NAMALWA (cell line): ENCODE measurements at places on chromosomes 16 and 17.

- DNase-seq = no peak
Measured at GRCh38 chr17:76336756-76337412, 16.8 kb downstream of the PRPSAP1 start.

GRCh38 chr16:23245268-23245667 is 56.8 kb upstream of the SCNN1B start:
- DNase-seq = no peak

GRCh38 chr17:29252101-29252791 is 5.6 kb downstream of the CRYBA1 start:
- DNase-seq = peak; percentile 73

DNA sequence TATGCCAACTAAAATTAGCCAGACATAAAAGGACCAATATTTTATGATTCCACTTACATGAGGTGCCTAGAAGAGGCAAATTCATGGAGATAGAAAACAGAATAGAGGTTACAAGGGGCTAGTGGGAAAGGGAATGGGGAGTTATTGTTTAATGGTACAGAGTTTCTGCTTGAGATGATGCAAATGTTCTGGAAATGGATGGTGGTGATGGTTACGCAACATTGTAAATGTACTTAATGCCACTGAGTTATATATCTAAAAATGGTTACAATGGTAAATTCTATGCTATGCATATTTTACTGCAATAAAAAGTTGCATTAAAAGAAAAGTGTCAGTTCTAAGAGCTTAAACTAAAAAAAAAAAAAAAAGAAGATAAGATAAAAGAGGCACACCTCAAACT is 17.9 kb downstream of the MT1X start:
- no peak for DNase-seq

GRCh38 chr17:28097901-28098300 is 55.4 kb downstream of the NLK start:
- DNase-seq = peak; percentile 44

- DNase-seq = no peak
Measured at GRCh38 chr17:15122857-15123256, 142.3 kb downstream of the PMP22 start.

- DNase-seq = no peak
Measured at GRCh38 chr16:18833707-18834505, 32.6 kb upstream of the ARL6IP1 start.

DNA sequence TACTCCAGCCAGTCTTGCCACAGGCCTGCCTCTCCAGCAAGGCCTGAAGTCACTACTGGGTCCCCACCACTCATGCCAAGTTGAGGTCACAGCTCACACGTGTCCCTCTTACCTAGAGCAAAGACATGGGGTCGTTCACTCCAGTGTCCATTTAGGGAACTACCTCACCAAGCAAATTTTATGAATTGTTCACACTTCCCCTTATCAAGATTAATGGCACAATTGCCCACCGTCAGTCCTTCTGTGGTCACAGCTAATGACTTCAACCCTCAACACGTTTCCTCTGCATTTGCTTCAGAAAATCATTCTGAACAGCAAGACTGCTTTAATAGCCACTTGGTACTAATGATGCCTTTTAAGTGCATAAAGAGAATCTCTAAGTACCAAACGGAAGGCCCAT is 14.6 kb downstream of the IRX6 start:
- DNase-seq = no peak

DNA sequence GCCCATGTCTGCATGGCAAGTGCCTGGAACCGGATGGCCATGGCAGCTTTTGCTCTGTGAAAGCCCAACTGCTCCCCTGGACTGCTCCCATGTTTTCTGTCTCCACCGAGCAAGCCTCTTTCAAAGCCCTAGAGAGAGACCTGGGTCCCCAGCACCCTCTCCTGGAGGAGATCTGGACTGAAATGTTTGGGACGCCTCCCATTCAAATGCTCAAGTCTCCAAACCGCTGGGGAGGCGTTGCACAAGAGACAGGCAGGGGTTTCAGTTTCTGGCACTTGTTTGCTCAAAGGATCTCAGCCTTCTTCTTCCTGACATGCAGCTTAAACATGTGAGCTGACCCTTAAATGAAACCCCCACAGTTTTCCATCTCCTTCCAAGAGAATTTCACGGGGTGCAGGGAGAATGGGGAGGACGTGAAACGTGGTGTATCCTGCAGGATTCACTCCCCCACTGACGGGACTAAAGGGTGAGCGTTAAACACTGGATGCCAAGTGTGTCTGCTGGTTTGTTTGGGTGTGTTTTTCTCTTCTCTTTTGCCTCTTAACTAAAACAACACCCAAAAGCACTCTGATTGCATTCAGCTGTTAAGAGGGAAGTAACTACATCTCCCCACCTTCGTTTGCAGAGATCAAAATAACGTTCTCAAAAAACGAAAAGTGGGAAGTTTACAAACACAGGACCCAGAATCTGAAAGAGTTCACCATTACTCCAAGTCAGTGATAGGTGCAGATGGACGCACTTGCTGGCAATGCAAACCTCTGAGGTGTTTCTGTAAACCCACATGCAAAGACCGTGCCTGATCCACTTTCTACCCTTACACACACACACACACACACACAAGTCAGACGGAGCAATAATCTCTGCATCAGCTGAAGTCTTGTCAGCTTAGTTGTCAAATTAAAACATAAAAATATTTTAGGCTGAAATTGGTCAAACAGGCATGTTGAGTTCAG is 256.9 kb downstream of the C16orf95 start:
- DNase-seq = peak; percentile 62

DNA sequence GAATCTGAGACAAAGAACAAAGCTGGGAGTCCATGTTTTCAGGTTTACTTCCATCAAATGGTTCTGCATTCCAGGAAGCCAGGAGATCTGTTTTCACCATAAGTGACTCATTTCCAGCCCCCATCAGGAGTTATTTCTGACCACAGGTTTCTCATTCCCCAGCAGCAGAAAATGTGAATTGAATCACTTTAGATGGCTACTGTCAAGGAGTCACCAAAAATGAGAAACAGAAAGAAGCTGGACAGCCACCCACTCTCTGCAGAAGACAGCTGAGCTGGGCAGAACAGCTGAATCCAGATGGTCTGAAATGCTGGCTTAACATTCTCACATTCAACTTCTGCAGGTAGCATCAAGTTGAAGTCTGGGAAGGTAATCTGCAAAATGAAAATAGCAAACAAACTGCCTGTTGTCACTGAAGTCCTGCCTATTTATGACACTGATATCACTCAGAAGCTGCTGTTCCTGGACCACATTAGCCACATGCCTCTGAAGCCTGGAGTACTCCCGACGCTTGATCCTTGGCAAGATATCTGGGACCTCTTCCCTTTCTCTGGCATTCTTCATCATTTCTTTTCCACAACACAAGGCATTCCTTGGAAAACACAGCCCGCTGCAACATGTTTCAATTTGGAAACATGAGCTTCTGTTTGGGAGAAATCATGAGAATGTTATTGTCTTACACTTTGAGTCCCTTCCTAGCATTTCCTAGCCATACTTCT is 15.3 kb downstream of the CCL11 start:
- DNase-seq = no peak

- no peak for DNase-seq
Measured at GRCh38 chr16:19177111-19177739, 9.2 kb downstream of the SYT17 start.

- no peak for DNase-seq
Measured at GRCh38 chr16:1374418-1375297, 22.9 kb downstream of the GNPTG start.

DNA sequence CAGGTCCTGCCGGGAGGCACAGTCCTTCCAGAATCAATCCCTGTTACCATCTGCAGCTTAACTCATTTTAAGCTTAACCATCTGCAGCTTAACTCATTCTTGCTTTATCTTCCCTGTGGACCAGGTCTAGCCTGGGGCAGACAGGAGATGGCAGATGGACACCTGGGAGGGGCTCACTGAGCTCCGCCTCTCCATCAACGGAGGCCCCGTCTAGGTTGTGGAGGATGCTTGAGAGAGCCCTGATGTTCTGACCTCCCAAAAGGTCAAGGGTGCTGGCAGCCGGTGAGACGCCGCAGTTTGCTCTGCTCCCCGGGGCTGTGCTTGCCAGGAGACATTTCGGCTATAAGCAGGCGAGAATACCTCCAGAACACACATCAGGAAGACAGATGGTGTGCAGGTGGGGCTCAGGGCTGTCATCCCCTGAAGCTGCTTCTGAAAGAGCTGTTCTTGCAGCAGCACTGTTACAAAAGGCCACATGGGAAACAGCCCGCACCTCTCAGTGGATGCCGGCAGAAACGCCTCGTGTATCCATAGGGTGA is 41.3 kb downstream of the BAIAP2 start:
- DNase-seq = no peak

DNA sequence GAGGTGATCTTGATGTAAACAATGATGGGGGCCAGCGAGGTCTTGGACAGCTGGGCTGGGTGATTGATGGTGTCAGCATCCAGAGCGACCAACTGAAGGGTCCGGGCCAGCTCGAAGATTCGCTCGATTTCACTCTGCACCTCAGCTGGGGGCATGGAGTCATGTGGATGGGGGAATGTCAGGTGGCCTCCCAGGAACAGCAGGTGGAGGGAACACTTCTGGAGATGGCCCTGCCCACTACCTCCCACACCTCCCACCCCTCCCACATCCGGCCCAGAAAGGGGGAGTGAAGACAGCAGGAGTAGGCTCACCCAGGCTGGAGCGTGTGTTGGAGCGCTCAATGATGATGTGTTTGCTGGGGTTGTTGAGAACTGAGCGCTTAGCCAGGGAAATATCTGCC is 13.7 kb downstream of the CACNB1 start:
- no peak for DNase-seq

GRCh38 chr17:17167356-17167755 is 38.8 kb downstream of the PLD6 start:
- DNase-seq = no peak

DNA sequence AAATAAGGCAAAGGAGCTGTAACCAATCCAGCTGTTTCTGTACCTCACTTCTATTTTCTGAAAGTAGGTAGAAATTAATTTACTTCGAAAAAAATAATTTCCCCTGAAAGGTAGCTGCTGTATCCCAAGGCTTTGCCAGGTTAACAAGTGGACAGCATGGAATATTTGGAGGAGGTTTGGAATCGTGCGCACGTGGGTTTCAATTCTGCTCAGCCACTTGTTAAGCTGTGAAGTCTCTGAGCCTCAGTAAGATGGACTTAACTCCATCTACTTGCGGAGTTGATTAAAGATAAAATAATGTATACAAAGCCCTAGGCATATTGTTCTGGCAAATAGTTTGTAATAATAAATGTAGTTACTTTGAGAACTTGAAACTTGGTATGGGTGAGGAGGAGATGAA is 57.4 kb upstream of the LGALS9 start:
- no peak for DNase-seq
